ENCODE measurements at places on chromosomes 16 and 17. TPM values are rescaled to one million over a fixed set of nuclear protein-coding genes. Genes with fewer than 3 reads are reported as not detected.

The CTRB1 gene
- total RNA-seq = not detected

The GCGR gene
- not detected for total RNA-seq

DNA sequence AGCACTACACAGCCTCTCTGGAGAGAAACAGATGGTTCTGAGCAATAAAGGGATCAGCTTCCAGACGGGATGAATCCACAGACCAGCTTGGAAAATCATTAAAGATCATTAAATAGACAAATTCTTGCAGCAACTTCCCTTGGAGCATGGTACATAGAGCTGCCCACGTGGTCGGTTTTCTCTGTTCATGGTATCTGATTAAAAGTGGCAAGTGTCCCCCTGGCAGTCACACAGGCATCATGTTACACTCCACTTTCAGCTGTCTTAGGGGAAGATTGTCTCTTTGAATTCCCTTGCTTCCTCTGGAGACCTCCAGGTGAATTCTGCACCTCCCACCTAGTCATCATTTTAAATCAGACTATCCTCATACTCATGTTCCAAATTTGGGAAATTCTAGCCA lies 92.2 kb upstream of the CACNG3 start:
- no peak for DNase-seq

GRCh38 chr17:13429201-13429600 lies 172.5 kb downstream of the HS3ST3A1 start:
- no peak for DNase-seq

DNA sequence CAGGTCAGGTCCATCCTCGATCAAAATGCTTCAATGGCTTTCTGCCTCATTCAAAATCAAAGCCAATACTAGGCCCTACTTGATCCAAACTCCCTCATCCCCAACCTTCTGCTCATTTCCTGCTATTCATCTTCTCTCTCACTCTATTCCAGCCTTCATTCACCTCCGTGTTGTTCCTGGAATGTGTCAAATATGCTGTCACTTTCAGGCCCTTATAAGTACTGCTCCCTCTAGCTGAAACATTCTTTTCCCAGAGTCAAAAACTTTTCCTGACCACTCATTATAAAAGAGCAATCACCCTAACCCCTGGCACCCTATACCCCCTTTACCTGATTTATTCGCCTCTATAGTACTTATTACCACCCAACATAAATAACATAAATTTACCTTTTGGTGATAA lies 303.7 kb upstream of the PMFBP1 start:
- DNase-seq = no peak

DNA sequence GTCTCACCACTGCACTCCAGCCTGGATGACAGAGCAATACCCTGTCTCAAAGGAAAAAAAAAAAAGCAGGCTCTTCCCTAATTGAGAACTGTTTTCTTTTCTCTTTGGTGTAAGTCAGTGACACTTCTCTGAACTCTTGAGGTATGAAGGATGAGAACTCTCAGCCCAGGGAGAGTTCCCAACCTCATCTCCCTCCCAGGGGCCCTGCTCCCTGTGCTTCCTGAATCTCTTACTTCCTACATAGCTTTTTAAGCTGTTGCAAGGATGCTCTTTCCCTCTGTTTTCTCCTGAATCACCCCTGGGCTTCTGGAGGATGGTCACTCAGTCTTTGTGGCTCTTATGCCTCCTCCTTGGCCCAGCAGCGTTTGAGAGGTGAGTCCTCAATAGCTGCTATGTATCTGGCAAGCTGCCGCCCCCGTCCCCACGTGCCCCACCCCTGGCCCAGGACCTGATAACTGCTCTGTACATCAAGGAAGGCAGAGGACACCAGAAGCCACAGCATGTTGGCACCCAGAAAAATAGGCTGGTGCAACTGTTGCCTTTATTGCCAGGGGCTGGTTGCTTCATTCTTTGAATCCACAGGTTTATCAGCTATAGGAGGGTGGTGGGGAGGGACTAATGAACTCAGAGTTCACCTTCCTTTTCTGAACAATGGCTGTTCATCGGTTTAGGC lies 24.0 kb downstream of the IGF2BP1 start:
- DNase-seq = no peak

DNA sequence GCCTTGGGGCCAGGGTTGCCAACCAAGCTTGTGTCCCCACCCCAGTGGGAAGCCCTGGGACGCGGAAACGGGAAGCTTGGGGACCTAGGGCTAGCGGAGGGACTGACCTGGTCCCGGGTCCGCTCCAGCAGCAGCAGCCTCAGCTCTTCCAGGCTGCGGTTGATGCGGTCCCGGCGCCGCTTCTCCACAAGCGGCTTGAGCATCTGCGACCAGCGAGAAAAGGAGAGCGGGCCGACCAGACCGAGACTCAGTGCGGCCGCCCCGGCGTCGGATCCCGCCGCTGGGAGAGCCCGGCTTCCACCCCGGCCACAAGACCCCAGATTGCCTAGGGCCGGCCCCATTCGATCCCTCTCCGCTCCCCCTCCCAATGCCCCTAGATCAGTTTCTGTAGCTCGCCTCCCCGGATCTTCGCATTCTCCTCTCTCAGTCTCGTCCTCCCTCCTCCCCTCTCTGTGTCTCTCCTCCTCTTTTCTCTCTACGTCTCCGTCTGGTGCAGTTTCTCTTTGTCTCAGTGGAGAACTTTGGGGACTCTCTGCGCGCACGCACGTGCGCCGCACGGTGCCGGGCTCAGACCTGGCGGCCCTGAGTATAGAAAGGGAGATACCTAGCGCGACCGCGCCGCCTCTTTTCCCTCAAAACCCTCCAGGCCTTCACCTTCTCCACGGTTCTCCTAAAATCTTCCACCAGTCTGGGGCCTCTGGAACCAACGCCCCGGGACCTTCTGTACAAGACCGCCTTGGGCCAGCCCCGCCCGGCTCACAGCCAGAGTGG lies 797 bp downstream of the HES7 start:
- no peak for DNase-seq

DNA sequence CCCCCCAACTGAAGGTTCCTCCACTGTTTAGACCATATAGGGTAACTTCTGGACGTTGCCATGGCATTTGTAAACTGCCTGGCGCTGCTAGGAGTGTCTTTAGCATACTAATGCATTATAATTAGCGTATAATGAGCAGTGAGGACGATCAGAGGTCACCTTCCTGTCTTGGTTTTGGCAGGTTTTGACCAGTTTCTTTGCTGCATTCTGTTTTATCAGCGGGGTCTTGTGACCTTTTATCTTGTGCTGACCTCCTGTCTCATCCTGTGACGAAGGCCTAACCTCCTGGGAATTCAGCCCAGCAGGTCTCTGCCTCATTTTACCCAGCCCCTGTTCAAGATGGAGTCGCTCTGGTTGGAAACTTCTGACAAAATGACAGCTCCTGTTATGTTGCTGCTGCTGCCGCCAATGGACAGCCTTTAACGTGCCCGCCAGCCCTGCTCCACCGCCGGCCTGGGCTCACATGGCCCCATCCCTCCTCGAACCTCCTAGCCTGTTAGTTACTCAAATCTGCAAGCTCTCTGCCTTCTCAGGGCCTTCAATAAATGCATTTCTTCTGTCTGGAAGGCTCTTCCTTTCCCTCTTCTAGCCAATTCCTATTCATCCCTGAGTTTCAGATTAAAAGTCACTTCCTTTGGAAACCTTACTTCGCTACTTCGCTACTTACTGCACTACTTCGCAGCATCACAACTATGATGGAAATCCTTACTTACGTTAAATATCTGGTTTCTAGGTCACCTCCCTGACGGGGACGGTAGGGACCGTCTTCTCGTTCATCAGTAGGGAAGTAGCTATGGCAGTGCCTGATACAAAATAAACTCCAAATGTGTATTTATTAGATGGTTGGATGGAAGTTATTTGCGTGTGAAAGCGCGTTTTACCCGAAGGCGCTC lies 640 bp upstream of the NAGLU start:
- no peak for DNase-seq

GRCh38 chr17:17769869-17770631 lies 66.7 kb downstream of the SREBF1 start:
- DNase-seq = no peak

Data from cardiac septum (tissue), 1 donor.